ENCODE measurements at places on chromosomes 4 and X. TPM values are rescaled to one million over a fixed set of nuclear protein-coding genes. Genes with fewer than 3 reads are reported as not detected.

- H3K4me3 ChIP-seq = peak overlapping the region; percentile 54
- H3K27me3 ChIP-seq = no peaks in the 10 kb centered on the region
Observed at GRCh38 chrX:1453951-1454785, 1.5 kb upstream of the ASMTL start.

IL1RAPL1 gene
- not detected for total RNA-seq

DNA sequence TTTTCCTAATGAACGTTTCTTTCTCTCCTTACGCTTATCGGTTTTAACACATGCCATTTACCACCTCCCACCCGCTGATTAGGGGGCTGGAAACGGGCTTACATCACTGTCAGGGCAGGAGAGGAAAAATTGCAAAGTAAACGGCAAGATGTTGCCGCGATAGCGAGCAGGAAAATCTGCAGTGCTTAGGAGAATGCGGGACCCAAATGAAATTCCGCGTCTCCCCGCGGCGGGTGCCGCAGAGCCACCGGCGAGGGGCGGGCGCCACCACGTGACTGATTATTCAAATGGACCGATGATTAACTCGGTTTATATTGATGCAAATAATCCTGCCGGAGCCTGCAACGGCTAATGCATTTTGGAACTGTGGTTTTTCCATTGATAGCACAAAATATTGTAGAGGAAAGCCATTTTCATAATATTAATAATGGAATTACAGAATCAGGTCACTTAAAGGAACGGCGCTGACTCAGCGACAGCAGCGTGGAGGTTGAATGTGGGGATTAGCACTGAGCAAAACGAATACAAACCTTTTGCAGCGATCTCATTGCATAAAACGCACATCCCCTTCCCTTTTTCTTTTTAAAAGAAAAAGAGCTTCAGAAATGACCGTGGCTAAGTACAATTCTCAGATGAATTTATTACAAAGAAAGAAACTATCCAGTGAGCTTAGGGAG, 224.2 kb downstream of the STIM2 start:
- no peak overlapping the region for H3K27ac ChIP-seq
- DNase-seq = no peak
- peaks cover 12% of the 10 kb centered on the region for H3K4me1 ChIP-seq
- peaks cover 12% of the 10 kb centered on the region for H3K27me3 ChIP-seq

DNA sequence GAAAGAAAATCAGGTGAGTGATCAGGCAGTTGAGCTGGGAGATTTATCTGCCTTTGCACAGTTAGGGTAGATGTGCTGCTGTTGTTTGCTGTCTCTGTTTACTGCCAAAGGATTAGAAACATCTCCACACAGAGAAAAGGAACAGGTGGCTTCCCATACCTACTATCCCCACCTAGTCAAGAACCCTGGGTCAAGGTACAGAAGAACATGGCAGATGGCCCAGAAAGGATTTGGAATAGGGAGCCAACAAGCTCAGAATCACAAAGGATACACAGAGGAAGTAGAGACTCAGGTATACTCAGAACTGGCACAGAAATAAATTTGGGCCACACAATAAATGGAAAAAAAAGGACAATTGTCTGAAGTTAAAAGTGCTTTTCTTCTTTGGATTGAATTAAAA, 64.3 kb downstream of the TIGD2 start:
- no peaks in the 10 kb centered on the region for H3K36me3 ChIP-seq
- H3K27ac ChIP-seq = no peak overlapping the region
- DNase-seq = no peak
- no peak overlapping the region for H3K4me3 ChIP-seq

DNA sequence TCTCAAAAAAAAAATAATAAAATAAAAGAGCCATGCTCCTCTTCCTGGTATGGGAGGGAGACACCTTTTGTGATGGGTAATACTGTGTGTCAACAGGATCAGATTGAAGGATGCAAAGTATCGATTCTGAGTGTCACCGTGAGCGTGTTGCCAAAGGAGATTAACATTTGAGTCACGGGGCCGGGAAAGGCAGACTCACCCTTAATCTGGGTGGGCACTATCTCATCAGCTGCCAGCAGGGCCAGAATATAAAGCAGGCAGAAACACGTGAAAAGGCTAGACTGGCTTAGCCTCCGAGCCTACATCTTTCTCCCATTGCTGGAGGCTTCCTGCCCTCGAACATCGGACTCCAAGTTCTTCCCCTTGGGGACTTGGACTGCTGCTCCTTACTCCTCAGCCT, 95.4 kb downstream of the SHOX start:
- no peaks in the 10 kb centered on the region for H3K27me3 ChIP-seq
- DNase-seq = no peak
- H3K36me3 ChIP-seq = no peaks in the 10 kb centered on the region
- no peak overlapping the region for H3K4me3 ChIP-seq
- H3K4me1 ChIP-seq = no peaks in the 10 kb centered on the region

- H3K36me3 ChIP-seq = no peaks in the 10 kb centered on the region
- no peak for DNase-seq
- H3K27me3 ChIP-seq = no peaks in the 10 kb centered on the region
- no peaks in the 10 kb centered on the region for H3K4me1 ChIP-seq
- H3K4me3 ChIP-seq = no peak overlapping the region
- H3K27ac ChIP-seq = no peak overlapping the region
Observed at GRCh38 chr4:8368998-8369397, 71.5 kb downstream of the ACOX3 start.

- no peak overlapping the region for H3K4me3 ChIP-seq
- H3K27me3 ChIP-seq = no peaks in the 10 kb centered on the region
Observed at GRCh38 chr4:129189630-129190029, 93.7 kb downstream of the C4orf33 start.

MAGEA8 gene
- total RNA-seq = not detected

GIMD1 gene
- total RNA-seq = not detected

- no peaks in the 10 kb centered on the region for H3K36me3 ChIP-seq
- peak within 1 kb of the TSS; percentile 74 for H3K4me3 ChIP-seq
- DNase-seq = peak; percentile 75
- peak within 1 kb of the TSS; percentile 72 for H3K27ac ChIP-seq
- no peaks in the 10 kb centered on the region for H3K27me3 ChIP-seq
Observed at GRCh38 chrX:101348452-101349192, at the start of gene TIMM8A. TSS of gene TIMM8A (minus strand) at chrX:101348742. CDS start at chrX:101348664, 78 bp downstream.
